HuH-7 (cell line): ENCODE measurements at places on chromosomes 2 and 18.

DNA sequence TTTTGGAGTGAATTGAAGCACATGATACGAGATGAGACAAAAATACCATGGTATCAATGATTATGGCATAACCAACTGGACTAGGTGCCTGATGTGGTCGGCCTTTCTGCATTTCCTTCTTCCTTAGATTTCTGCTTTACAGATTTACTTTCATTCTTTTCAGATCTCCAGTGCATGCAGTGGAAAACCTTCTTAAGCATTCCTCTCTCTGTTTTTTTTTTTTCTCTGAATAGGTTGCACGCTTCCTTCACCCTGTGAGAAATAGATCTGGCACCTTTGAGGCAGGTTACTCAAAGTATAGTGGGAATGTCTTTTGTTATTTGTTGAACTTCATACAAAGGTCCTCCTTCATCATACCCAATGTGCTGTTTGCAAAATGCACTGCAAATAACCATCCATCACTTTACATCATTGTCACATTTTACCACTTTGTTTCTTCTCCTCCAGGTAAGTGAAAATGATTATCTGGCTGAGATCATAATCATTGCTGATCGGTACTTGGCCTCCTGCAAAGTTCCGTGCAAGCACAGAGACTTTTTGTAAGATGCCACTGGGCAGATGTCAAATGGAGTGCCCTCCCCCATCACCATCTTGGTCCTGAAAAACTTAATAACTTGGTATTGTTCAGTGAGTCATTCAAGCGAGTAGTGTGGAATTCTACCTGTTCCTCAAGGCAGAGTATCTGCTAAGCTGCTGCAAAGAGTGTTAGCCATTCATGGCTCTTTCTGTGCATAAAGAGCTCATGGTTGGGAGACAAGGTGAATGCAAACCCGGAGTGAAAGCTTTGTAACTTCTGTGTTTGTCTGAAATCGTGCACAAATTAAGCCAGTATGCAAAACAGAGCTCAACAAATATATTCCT lies 30.0 kb upstream of the KLHL14 start:
- DNase-seq, result no peak

GRCh38 chr2:25320077-25320476 lies 21.6 kb downstream of the DNMT3A start:
- no peak for DNase-seq

DNA sequence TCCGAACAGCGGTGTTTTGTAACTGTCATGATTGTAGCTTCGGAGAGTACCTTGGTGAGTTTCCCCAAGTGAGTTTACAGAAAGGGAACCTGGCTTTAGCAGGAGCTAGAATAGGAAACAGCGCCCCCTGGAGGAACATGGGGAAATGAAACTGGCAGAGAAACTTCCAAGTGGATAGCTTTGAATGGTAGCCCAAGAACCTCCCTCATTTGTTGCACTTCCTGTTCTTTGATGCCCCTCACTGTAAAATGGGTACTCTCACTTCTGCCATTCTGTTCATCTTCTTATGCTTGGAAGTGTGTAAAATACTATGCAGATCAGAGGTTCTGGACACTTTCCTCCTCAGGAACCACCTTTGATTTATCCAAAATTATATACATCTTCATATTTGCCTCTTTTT lies 36.2 kb downstream of the CHST10 start:
- DNase-seq, result peak; percentile 67

DNA sequence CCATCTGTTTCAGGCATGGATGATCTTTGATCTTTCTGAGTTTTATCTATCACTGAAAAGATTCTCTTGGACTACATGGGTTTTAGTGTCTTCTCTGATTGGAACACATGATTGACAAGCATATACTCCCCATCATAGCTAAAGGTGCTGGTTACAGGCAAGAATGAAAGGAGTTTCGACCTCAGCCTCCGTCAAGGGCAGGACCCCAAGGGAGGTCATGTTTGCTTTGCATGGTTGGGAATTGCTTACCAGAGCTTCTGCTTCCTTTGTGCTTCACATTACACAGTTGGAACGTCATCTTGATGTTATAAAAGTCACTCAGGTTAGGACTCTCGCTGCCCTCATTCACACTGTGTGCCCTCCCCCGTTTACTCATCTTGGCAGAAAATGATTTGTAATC lies 287.7 kb downstream of the PIK3C3 start:
- DNase-seq, result peak; percentile 5

DNA sequence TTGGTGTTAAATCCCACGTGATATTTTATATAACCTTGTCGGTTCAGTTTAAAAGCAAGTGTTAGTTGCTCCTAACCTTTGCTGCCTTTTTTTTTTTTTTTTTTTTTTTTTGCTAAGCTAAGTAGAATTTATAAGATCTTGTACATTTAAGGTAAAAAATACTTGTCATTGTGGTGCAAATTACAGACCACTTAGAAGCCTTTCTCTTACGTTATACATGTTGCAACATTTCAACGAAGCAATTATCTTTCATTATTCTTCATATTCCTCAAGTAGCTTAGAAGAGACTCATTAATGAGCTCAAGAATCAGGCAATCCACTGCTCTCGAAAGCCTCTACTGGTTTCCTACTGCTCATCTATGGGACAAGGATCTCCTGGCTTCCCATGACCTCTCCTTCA lies 14.9 kb upstream of the IL1RL2 start:
- DNase-seq, result no peak
